ENCODE measurements at places on chromosomes 1 and 21. TPM values are rescaled to one million over a fixed set of nuclear protein-coding genes. Genes with fewer than 3 reads are reported as not detected.

CR1L gene
- total RNA-seq = not detected

- no peak for DNase-seq
Observed at GRCh38 chr1:11364170-11364569, 91.2 kb downstream of the UBIAD1 start.

- no peak for DNase-seq
Observed at GRCh38 chr1:216015116-216015515, 408.1 kb downstream of the USH2A start.

AUNIP gene
- 6.9 TPM for total RNA-seq

DNA sequence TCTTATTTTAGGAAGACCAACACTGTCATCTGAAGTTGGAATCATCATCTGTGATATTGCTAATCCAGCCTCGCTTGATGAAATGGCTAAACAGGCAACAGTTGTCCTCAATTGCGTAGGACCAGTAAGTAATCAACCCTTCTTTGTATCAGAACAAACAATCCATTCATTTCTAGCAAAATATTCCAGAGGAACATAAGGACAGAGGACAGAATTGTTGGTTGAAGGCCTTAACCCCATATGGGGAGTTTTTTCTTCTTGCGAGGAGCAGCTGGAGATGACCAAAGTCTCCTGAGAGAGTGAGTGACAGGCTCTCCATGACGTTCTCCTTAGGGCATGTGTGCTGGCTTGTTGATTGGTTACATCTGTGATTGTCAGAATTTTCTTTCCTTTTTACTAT lies 2.7 kb downstream of the SCCPDH start:
- no peak for DNase-seq

KCNE2 gene
- 0.69 TPM for total RNA-seq

DNA sequence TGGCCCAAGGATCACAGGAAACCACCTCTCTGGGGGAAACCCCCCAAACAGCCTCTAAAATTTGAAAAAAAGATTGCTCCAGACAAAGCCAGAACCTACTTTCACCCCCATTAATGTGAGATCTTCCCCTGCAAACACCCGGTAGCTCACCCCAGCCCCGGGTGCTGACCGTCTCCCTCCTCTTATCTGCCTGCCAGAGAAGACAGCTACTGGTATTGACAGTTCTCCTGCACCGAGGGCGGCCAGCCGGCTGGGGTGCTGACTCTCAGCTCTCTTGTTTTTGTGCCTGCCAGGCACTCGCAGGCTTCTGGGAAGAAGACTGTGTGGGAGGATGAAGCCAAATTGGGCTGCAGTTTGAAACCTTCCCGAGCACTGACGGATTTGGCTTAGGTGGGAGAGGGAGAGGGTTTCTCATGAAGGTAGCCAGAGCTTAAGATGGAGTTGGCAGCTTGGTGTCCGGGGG lies 48.2 kb downstream of the RASSF5 start:
- peak; percentile 58 for DNase-seq

- DNase-seq = no peak
Observed at GRCh38 chr1:8571200-8571984, 246.0 kb downstream of the RERE start.

- DNase-seq = no peak
Observed at GRCh38 chr1:103900005-103900404, 150.3 kb downstream of the AMY1C start.

DNA sequence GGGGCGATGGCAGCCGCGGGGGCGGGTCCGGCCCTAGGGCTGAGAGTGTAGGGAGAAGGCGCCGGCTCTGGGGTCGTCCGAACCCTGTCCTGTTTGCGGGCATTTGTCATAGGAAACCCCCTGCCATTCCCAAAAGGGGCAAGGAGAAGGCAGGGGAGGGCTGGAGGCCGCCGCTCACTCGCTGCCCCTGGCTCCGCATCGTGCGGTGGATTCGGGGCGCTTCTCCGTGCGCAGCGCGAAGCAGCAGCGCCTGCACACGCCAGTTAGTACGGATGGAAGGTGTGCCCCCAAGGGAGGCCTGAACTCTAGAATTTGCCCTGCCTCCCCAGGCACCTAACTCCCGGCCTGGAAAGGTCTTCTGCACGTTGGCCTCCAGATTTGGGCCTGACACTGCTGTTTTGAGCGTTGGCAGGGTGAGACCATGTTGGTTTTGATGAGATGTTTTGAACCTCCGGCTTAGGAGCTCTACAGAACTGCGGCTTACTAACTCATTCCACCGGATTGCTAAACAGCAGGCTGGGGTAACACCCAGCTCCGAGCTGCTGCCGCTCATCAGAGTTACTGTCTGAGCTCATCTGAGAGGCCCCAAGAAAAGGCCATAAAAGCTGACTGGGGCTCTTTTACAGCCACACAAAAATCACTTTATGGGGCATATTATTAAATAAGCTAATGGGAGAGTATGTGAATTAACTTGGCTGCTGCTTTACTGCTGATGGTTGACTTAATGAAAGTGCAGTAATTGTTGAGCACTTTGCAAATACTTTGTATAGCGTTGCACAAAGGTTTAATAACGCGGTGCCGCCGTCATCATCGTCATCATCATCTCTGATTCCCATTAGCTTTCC lies 987 bp downstream of the GPR137B start:
- DNase-seq = peak; percentile 65

- no peak for DNase-seq
Observed at GRCh38 chr1:55347866-55348265, 132.7 kb upstream of the USP24 start.

DNA sequence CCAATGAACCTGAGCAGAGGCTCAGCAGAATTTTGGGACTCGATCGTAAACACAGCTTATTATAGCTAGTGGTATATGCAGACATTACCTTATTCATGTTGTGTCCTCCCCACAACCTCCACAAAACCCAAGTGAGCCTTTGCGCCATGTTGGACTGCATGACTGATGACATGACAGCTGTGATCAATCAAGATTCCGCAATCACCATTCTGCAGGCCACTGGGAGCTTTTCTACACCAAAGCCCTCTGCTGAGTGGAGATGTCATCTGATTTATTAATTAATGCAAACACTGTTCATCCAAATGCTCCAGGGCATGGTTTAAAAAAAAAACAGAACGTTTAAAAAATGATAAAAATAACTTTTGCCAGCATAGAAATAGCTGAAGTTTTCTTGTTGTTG lies 7.9 kb upstream of the SRP9 start:
- DNase-seq = no peak

- no peak for DNase-seq
Observed at GRCh38 chr1:162153374-162153773, 83.9 kb downstream of the NOS1AP start.

- peak; percentile 51 for DNase-seq
Observed at GRCh38 chr1:151196292-151196800, 2.0 kb upstream of the PIP5K1A start.

GRCh38 chr21:17578876-17579275 lies 33.8 kb downstream of the BTG3 start:
- DNase-seq = no peak

- peak; percentile 28 for DNase-seq
Observed at GRCh38 chr1:47230692-47231300, 1.2 kb downstream of the TAL1 start.

SRSF4 gene
- total RNA-seq = 141 TPM

GRCh38 chr1:216765346-216766300 lies 42.4 kb upstream of the ESRRG start:
- no peak for DNase-seq

DNA sequence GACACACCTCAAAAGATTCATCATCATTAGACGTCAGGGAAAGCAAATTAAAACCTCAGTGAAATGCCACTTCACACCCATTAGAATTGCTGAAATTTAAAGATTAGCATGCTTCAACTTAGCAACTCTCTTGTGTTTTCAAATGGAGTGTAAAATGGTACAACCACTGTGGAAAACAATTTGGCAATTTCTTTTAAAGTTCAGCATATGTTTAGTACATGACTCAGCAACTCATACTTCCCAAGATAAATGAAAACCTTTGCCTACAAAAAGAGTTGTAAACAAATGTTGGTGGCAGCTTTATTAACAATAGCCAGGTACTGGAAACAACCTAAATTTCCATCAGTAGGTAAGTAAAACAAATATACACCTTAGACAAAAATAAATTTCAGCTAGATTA lies 42.7 kb downstream of the ST3GAL3 start:
- no peak for DNase-seq

DNA sequence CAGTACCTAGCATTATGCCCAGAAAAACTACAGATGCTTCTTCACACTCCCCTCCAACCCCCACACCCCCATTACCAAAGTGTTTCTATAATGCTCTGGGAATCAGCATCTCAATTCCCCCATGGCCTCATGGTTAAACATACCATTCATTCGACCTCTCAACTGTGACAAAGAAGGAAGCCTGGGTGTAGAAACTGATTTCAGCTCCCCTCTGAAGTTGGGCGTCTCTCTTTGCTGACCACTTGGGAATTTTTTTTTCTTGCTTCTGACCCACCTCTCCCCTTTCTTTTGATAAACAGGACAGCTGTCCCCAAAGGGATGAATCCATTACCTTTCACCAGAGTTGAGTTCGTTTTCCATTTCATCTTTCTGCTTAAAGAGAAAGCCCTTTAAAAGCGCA lies 116.4 kb upstream of the HOOK1 start:
- no peak for DNase-seq

- peak; percentile 68 for DNase-seq
Observed at GRCh38 chr1:203038891-203039608, 12.8 kb downstream of the PPFIA4 start.

DNA sequence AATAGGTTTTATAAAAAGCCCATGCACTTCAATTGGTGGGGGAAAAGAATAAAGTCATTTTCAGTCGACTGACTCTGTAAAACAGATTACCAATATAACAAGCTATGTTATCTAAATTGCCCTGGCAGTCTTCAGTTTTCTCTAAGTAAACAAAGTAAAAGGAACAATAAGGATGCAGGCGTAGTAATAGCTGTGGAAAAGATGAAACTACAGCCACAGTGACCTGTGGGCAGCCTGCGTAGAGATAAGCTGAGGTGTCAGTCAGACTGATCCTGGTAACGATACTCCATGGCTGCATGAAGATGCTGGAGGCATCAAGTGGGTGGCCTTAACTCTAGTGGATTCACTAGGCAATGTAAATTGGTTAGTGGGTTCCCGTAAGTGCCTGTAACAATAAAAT lies 29.3 kb downstream of the CLCC1 start:
- no peak for DNase-seq

DNA sequence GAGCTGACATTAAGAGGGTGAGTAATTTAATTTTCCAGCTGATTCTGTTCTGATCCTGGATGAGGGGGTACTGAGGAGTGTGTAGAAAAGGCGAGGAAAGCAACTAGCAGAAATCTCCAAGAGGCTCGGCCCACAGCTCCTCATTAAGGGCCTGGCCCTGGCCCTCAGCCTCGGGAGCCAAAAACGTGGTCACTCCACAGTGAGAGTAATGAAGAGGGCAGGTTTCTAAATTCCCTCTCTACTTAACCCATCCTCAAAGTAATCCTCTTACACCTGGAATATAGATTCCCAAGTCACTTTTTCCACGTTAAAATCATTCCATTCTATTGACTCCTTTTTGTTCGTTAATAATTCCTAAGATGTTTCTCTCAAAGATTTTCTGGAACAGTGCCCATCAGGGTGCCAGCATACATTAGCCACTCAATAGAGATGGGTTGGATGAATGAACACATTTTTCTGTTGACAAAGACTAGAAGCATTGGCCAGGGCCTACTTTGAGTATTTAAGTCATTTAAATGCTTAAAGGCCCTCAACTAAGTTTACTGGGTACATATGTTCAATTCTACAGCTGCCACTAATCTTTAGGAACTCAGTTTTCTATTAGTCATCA lies 1.1 kb upstream of the COL11A1 start:
- no peak for DNase-seq

EDN2 gene
- total RNA-seq = not detected

GRCh38 chr1:155081472-155082300 lies 3.0 kb downstream of the EFNA3 start:
- DNase-seq = peak; percentile 51

DNA sequence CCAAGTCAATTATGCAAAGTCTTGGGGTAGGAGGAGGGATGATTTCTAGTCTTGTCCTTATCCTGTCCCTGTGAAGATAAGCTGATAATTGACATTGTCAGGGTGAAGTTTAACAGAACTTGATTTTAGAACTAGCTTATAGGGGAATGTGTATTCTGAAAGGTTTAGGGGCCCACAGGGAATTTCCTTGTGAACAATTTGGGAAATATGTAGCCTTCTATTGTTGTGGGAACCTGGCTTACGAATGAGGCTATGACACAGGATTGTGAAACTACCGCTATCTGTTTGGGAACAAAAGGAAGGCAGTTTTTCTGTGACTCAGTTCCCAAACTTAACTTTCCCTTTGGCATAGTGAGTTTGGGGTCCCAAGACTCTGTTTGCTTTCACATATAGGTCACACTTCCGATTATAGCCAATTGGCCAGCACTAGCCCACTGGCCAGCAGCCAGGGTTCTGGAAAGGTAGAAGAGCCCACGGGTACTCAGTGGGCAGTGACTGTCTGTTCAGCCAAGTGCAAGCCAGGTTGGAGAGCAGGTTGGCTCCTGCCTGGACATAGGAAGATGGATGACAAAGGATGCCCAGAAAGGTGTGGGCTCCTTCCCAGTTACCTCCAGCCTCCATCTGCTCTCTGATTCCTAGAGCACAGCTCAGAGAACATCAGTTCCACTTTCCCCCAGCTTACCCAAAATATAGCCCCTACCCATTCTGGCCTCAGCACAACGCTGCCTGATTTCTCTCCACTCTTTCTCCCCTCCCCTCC lies 35.5 kb downstream of the H3-3A start:
- no peak for DNase-seq

GRCh38 chr21:41208376-41208763 lies 40.4 kb downstream of the BACE2 start:
- no peak for DNase-seq

DNA sequence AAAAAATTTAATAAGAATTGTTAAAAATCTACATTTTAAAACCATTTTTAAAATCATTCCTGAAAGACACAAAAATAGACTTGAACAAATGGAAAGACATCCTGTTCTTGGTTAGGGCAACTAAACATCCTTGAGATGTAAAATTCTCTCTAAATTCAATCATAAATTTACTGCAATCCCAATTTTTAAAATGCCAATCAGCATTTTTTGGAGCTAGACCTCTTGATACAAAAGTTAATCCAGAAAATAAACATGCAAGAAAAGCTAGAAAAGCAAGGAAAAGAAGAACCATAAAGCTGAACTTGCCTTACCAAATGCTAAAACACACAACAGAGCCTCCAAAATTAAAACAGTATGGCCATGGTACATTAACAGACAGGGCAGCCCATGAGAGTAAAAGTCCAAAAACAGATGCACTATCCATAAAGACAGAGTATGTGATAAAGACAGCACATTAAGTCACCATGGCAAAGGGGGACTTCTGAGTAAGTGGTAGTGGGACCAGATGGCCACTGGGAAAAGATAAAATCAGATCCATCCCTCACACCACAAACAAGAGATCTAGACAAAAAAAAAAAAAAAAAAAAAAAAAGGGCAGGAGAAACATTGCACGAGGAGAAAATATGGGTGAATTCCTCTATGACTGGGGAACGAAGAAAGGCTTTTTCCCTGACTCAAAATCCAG lies 51.4 kb downstream of the NPHP4 start:
- no peak for DNase-seq

Data from activated T-cell treated with anti-CD3 and anti-CD28 coated beads, Interleukin-2, amount 50 U/mL, for 72 hours (primary cell).